ENCODE measurements at places on chromosomes 1 and 21. TPM values are rescaled to one million over a fixed set of nuclear protein-coding genes. Genes with fewer than 3 reads are reported as not detected.

TNFSF4 gene
- total RNA-seq = 0.57 TPM

- DNase-seq = no peak
Observed at GRCh38 chr21:46229133-46229922, 754 bp upstream of the LSS start.

- peak; percentile 22 for DNase-seq
Observed at GRCh38 chr1:22876359-22877111, 96.1 kb downstream of the LACTBL1 start.

DNA sequence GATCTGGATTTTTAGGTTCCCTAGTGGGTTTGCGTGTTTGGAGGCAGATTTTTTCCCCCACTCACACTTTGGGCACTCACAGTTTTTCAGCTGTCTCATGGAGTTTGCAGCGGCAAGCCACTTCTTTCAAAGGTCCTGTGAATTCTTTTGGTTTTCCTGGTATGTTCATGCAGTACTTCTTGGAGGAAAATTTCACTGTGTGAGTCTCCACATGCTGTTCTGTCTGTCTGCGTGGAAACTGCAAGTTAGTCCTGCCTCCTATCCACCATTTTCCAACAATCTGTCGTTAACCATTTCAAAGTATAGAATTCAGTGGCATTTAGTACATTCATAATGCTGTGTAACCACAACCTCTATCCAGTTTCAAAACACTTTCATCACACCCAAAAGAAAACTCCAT lies 793 bp upstream of the FMO1 start:
- no peak for DNase-seq
